ENCODE measurements at places on chromosomes 16 and 17.
A peak's percentile ranks its signal among the peaks of the same experiment; 100 is the strongest.

DNA sequence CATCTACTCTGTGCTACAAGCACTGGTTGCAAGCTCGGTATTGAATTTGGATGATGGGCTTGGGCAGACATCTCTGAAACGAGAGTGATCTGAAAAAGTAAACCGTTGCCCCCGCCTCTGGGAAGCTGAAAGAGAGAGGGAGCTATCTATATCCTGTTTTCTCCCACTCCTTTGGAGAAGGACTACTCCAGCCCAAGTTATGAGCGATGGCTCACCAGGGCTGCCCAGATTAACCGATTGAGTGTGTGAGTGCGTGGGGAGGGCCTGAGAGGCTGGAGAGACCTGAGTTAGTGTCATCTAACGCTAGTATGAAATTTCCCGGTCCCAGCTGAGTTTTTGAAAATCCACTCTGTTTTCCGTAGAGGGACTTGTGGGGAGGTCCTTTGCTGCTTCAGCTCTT, 11.5 kb downstream of the MGAT5B start:
- DNase-seq = no peak

DNA sequence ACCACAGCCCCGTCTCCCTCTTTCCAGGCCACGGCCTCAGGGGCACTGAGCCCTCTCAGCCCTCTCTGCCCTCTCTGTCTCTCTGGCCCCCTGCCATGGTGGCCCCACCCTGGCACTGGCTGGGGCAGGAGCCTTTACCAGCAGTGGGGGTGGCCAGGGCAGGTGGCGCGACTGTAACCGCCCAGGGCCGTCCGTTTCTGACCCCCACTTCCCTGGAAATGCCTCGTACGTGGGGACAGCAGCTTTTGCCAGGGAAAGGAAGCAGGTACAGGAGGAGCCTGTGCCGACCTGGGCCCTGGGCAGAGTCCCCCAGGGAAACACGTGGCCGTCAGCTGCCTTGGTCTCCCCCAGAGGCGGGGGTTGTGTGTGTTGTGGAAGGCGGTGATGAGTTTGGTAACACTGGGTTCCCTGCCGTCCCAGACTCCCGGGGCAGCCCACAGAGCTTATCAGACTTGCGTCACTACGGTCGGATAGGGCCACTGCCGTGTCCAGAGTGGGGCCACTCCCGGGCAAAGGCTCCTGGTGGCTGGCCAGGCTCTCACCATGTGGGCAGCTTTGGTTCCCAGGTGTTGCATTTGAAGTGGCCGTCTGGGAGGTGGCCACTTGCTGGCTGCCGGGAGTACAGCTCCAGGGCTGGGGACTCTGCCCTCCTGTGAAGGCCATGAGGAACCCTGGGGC, 249.3 kb upstream of the CIBAR2 start:
- no peak for DNase-seq

DNA sequence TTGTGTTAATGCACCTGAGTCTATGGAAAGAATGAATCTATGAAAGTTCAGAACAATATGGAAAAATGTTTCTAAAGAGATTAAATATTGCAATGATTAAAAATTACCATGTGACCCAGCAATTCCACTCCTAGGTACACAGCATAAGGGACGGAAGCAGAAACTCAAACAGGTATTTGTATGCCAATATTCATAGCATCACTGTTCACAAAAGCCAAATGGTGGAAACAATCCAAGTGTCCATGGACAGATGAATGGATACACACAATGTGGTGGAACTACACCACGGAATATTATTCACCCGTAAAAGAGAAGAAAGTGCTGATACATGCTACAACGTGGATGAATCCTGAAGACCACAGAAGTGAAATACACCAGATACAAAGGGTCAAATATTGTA, 37.7 kb downstream of the VPS53 start:
- DNase-seq = no peak

GRCh38 chr16:88900662-88901052, 34.2 kb upstream of the PABPN1L start:
- DNase-seq = no peak

- DNase-seq = no peak
These were observed 181.4 kb downstream of the COPRS start for GRCh38 chr17:31677681-31678080.

- no peak for DNase-seq
These were observed 5.4 kb upstream of the DRC7 start for GRCh38 chr16:57688987-57689761.

DNA sequence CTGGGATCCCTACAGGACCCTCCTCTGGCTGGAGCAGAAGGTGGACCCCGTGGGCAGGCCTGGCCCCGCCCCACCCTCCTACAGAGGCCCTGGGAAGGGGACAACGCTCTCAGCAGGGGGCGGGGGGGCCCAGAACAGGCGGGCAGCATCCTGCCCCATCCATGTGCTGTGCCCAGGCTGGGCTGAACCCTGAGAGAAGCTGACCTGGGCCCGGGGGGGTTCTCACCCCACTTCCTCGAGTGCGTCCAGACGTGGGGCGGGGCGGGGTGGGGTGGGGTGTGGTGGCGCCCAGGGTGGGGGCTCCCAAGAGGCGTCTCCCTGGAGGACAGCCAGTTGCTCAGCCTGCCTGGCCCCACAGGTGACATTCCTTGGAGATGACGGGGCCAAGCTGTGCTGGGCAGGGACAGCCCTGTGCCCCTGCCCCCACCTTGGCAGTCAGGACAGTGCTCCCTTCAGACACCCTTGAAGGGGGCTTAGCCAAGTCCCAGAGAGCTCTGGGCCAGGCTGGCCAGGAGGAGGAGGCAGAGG, 390 bp upstream of the UNC13D start:
- peak; percentile 91 for DNase-seq

DNA sequence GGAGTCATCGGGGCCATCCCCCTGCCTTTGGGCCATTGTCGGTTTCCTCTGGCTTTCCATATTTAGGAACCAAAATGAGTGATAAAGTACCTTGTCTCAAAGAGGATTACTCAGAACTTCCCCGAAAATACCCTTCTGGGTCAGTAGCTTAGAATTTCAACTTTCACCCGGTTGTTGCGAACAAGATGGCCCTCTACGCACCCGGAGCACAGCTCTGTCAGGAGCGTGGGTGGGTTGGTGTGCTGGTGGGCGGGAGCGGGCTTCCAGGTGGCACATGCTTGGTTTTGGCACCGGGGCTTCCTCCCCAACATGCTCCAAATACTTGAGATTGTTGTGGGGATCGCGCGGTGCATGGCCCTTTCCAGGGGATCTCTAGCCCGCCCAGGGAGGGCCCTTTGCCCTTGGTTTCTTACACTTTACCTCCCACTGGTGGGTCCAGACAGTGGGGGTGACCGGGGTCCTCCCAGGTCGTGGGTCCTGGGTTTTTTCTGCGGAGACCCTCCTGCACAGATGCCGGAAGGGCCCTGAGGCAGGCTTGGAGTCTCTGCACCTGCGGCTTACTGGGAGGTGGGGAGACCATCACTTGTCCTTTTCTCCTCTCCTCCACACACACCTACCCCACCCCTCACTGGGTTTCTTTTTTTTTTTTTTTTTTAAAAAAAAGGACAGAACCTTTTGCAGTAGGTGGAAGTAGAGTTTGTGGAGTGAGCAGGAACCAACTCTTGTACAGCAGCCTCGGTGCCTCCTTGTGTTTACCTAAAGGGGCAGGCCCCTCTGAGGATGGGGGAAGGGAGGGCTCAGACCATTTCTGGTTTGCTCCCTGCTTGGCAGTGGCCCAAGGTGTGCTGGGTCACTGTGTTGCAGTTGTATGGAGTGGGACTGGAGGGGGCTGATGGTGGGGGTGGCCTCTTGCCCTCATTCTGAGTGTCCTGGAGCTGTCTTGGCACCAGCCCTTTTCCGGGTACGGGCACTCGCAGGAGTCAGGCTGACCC, 142.1 kb downstream of the SEC14L1 start:
- DNase-seq = peak; percentile 66

DNA sequence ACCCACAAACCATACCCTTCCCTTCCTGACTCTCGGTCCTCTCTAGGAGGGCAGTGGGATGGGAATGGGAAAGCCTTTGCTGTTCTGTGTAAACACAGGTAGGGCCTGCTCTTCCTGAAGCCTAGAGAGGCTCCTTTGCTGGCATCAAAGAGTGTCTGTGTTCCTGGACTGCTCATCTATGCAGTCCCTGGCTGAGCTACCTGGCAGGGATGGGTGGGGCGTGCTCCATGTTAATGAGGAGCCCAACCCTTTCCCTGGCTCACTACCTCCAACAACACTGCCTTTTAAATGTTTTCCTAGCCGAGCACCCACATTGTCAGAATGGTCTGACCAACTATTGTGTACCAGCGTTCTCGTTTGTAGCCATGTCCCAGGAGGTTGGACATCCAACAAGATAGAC, 26.6 kb upstream of the NAGLU start:
- no peak for DNase-seq

GRCh38 chr16:53708490-53708889, 4.5 kb downstream of the FTO start:
- no peak for DNase-seq

- DNase-seq = no peak
These were observed 22.1 kb downstream of the NUBP1 start for GRCh38 chr16:10765772-10766171.

DNA sequence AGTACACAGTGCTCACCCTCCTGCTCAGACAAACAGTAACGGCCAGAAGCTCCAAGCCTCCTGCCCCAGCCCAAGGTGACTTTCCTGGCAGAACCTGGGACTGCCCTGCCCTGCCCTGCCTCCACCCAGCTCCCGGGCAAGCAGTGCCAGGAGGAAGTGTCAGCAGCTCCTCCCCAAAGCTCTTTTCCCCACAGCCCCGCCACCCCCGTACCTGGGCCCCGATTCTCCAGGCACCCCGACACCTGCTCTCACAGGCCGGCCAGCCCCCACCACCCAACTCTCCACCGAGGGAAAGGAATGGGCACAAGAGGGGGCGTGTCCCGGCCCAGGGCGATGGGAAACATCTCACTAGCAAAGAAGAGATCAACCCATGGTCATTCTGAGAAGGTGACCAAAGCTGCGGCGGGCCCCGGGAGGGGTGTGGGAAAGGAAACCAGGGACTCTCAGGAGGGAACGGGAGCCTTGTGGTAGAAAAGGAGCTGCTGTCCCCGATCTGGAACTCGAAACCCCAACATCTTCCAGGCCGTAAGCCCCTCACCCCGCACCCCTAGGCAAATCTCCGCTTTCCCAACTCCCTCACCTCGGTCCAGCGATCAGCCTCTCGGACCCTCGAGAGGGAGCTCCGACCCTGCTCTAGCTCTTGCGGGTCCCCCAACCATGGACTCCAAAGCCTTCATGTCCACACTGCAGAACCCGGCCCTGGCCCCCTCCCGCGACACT, 1.2 kb downstream of the BCAR1 start:
- no peak for DNase-seq

DNA sequence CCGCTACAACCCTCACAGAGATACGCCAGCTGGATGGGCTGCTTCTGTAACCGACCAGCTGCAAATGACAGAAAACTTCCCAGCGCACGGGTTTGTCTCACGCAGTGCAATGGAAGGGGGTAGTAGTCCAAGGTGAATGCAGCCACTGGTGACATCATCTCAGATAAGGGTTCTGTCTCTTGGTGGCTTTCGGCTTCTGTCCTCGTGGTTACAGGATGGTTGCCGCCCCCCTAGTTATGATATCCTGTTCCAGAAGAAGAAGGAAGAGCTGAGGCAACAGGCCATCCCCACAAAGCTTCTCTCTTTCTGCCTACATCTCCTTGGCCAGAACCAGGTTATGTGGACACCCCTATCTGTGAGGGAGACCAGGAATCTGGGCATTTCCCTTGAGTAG, 40.3 kb upstream of the BAHCC1 start:
- DNase-seq = no peak

DNA sequence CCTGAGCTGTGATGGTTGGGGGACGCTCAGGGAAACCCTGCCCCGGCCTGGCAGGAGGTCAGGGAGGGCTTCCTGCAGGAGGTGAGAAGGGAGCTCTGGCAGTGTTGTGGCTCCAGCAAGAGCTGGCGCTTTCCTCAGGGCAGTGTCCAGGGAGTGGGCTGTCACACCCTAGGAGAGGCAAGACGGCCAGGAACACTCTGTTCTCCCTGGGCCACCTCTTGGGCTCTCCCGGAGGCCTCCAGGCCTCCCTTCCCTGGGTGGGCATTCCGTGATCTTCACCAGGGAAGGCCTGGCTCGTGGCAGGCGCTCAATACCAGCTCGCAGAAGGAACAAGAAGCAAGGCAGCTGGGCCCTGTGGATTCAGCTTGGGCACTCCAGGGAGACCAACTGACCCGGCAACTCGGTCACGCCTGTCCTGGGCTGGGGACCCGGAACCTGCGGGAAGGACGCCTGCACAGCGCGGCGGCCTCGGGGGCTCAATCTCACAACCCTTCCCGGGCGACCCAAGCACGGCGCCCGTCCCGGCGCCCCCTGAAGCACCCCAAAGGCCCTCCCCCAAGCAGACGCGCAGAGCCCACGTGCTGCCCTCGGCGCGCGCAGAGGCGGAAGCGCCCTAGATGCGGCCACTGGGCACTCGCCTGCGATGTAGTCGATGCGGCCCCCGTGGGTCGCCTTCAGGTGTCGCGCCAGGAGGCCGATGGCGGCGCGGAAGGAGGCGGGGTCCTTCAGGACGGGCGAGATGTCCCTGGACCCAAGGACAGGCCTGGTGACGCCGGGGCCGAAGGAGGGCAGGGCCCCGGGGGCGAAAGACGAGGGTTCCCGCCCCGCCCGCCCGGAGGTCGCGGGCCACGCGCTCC, 588 bp downstream of the APRT start:
- DNase-seq = peak; percentile 71

Data from urothelium cell line (cell line).